ENCODE measurements at places on chromosomes 5 and 9.

DNA sequence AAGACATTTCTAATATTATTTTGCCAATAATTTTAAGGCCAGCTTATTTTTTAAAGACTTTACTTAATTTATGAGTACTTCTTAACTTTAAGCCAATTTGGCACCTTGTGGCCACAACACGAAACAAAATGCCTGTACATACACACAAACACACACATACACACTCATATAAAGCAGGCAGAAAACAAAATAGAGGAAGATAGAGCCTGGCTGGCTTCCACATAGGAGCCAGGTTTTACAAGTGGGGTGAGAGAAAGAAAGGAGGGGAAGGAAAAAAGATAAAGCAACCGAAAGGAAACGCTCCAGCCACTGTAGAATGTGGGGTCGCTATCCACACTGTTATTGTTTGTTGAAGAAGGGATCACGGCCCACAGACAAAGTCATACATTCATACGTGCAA is 10.4 kb downstream of the GMCL2 start:
- no peak for DNase-seq

DNA sequence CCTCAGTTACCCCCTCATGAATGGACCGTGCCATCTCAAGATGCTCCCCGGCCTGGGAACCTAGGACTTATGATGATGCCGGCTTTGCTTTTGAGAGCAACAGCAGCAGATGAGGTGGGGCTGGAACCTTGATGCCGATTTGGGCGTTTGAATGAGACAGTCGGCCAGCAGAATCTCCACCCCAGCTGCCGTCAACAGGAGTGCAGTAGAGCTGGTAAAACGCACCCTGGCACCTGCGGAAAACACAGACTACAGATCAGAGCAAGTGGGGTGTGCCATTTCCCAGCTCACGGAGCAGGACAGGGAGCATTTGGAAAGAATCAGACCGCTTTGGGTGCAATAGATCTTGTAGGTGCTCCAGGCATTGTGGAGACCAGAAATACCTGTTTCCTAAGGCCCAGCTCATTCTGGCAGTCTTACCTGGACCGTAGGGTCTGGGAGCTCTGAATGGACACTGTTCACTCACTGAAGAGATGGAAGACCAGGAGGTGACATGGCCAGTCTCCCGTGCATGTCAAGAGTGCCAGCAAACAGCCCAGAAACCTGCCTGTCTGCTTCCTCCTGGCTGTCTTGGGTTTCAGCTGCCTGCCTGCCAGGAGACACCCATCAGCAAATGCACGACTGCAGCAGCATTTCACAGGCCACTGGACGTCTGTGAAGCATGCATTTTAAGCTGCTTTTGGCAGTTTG is 317.7 kb upstream of the IRX4 start:
- no peak for DNase-seq

GRCh38 chr9:137272241-137273094 is 5.1 kb upstream of the TOR4A start:
- no peak for DNase-seq

DNA sequence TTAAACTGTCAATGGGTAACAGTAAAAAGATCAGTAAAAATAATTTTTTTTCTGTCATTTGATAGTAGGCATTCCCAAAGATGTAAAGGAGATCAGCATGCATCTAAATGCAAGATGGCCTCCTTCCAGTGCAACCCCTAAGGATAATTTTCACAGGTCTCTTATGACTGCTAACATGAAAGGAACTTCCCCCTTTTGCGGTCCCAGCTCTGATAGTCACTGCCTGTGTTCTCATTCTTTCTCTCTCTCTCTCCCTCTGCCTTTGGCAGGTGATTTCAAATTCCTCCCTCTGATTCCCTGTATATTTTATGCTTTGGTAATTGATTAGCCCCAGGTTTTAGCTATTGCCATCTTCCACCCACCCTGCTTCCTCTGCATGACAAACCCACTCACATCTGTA is 8.9 kb downstream of the SPINK14 start:
- DNase-seq, result no peak

GRCh38 chr9:128335161-128335560 is 5.2 kb upstream of the SLC27A4 start:
- DNase-seq, result no peak

DNA sequence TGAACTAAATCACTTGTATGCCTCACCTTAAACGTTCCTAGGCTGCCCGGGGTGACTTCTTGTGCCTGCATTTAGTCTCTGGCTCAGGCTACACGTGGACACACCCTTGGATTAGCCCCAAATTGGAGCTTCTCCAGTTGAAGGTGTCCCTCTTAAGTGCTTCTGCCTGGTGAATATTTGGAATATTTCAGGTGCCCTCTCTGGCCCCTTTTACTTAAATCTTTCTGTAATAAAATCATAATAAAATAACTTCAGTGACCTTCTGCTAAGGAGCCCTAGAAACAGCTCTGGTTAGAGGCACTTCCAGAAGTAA is 74.3 kb upstream of the KLF9 start:
- no peak for DNase-seq

DNA sequence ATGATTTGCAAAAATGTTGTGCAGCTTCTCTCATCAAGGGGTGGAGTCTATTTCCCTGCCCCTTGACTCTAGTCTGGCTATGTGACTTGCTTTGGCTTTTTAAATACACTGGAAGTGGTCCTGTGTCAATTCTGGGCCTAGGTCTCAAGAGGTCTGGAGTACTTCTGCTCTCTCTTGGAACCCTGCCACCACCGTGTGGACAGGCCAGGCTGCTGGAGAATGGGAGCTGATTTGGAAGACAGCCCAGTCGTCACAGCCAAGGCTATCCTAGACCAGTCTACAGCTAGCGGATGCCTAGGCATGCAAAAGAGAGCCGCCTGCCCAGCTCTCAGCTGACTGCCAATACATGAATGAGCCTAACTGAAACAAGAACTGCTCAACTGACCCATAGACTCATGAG is 56.7 kb upstream of the CLINT1 start:
- peak; percentile 13 for DNase-seq

GRCh38 chr9:120893611-120894307 is 16.8 kb upstream of the PHF19 start:
- peak; percentile 73 for DNase-seq

DNA sequence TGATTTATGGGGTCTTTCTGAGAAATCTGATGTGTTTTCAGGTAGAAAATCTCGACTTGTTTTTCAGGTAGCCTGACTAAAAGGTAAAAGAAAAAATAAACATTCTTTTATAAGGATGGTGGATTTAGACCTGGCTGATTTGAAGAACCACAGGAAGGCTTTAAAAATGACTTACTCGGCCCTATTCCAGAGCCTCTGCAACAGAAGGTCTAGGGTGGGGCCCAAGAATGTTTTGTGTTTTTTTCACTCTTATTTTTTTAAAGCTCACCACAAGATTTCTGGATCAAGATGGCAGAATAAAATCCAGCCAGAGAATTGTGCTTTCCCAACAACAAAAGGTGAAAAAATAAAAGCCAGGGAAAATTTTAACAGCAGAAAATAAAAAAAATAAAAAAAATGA is 59.1 kb downstream of the FNBP1 start:
- DNase-seq, result no peak

DNA sequence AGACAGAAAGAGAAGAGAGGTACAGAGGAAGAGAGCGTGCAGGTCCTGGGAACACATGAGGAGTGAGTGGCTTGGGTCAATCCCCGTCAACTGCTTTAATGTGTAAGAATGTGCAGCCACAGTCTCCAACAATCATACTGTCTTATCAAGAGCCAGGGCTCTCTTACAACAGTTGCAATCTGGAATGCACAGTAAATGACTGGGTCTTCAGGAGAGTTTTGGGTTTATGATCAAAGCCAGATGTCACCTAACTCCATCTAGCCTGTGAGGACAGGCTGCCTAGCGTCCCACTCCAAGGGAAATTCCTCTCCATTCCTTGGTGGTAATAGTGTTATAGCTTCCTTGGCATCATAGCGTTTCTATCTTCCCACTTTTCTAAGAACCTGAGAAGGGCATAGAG is 75.0 kb upstream of the TRIO start:
- peak; percentile 33 for DNase-seq

- no peak for DNase-seq
Measured at GRCh38 chr9:136974817-136975535, 2.3 kb upstream of the PTGDS start.

DNA sequence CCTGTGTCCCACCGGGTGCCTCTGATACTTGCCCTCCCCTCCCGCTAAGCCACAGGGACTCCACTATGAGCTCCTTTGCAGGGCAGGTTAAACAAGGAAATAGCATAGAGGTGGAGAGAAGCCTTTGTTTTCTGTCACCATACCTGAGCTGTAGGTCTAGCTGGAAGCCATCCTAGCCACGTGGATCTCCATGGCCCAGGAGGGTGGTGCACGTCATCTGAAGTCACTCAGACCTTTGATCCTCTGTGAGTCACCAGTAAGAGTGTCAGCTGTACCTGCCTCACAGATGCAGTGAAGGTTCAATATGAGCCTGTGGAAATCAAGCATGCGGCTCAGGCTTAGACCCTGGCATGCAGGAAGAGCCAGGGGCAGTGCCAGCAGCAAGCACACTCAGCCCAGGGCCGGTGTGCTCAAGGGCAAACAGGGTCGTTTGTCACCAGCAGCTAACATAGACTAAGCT is 55.1 kb downstream of the ASS1 start:
- no peak for DNase-seq

GRCh38 chr5:89724379-89725095 is 685.0 kb downstream of the CETN3 start:
- DNase-seq, result no peak

- DNase-seq, result no peak
Measured at GRCh38 chr5:111472579-111472978, 39.8 kb downstream of the STARD4 start.
